ENCODE measurements at places on chromosomes 6 and 20.

DNA sequence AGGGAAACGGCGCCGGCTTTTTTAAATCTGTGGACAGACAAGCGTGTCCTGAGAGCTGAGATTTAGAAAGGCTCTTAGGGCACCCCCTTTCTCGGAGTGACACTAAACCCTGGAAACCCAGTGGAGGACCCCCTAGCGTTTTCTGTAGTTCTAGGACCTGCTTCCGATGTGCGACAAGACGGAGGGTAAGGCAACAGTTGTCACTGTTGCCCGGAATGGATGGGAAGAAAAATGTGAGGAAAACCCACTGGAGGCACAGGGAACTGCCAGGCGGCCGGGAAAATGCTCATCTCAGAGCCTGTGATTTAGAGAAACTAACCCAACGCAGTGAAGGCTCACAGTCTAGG lies 551 bp upstream of the ATP5F1E start:
- DNase-seq: no peak

- no peak for DNase-seq
These were observed 135.3 kb downstream of the CDH4 start for GRCh38 chr20:61387204-61387953.

DNA sequence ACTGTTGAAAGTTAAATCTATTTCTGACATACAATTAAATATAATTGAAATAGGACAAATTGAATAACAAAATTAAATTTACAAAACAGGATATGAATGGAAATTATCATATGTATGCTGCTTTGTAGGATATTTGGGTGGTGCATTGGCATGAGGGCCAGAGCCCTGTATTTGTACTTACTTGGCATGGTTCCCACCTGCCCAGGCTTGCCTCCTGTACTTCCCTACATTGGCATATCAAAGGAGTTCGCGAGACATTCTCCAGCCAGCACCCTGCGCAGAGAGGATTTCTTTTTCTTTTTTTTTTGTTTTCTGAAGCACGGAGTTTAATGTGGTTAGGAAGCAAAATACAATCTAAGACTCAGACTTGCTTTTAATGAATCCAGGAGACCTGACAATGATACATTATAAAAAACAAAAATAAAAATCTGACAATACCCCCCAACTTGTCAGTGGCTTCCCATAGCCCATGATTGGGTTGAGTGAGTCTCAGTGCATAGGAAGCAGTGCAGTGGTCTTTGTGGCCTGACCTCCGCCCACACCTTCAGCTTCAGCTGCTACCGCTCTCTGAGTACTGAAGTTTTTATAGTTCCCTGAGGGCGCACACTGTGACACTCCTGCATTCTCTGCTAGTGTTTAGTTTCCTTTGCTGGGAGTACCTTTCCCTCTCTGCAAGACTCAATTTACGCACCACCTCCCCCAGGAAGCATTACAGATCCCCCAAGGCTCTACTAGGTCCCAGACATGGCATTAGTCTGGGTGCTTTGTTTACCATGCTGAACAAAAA lies 440.8 kb downstream of the UTRN start:
- no peak for DNase-seq

- no peak for DNase-seq
These were observed 191.1 kb downstream of the TAF4 start for GRCh38 chr20:61874421-61875068.

DNA sequence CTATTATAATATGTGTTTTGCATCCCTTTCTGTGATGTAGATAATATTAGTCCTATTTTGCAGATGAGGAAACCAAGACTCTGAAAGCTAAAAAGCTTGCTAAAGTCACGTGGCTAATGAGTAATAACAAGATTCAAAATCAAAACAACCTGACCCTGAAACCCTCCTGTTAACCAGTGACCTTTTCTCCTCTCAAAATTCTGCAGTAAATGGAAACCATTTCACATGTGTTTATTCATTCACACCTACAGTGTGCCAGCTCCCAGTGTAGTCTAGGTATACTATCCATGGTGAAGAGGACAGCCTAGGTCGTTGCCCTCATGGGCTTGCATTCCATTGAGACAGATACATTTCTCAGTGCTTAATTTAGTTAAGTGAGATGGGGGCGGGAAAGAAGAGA lies 30.6 kb upstream of the PHACTR2 start:
- DNase-seq: peak; percentile 13

- DNase-seq: no peak
These were observed 68.0 kb downstream of the UST start for GRCh38 chr6:148814869-148815268.

Data from activated CD4-positive, alpha-beta T cell treated with anti-CD3 and anti-CD28 coated beads, Interleukin-2, Interleukin-6, amounts not matched to agents 100 ng/mL and 50 ng/mL, durations not matched to agents 16 hours and 8 hours (primary cell).